Stimulated activated CD4-positive, alpha-beta T cell treated with anti-CD3 and anti-CD28 coated beads, TNF-alpha, amount 100 ng/mL, for 1 hour (primary cell): ENCODE measurements at places on chromosomes 16 and 17.

DNA sequence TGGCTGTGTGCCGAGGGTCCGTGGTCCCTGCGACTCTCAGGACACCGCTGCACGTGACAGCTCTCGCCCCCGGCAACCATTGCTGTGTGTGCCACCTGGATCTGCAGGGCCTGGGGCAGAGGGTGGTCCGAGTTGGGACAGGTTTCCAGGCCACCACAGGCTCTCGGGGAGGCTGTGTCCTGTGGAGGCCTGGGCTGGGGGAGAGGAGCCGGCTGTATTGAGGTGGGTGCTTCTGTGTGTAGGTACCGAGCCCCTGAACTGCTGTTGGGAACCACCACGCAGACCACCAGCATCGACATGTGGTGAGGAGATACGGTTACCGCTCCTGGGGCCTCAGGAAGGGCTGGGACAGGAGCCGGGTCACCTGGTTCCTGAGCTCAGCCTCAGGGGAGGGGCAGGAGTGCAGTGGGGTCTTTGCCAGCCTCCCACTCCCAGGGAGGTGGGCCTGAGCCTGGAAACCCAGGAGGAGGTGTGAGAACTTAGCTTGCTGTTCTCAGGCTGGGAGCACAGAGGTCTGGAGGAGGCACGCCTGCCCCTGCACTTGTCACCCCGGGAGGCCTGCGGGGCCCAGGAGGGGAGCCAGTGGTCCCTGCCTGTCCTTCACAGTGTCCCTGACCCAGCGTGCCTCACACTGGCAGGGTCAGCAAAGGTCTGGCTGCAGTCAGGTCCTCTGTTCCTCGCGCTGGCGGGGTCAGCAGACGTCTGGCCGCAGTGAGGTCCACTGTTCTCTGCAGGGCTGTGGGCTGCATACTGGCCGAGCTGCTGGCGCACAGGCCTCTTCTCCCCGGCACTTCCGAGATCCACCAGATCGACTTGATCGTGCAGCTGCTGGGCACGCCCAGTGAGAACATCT lies 7.3 kb downstream of the SPATA2L start:
- no peak for DNase-seq

DNA sequence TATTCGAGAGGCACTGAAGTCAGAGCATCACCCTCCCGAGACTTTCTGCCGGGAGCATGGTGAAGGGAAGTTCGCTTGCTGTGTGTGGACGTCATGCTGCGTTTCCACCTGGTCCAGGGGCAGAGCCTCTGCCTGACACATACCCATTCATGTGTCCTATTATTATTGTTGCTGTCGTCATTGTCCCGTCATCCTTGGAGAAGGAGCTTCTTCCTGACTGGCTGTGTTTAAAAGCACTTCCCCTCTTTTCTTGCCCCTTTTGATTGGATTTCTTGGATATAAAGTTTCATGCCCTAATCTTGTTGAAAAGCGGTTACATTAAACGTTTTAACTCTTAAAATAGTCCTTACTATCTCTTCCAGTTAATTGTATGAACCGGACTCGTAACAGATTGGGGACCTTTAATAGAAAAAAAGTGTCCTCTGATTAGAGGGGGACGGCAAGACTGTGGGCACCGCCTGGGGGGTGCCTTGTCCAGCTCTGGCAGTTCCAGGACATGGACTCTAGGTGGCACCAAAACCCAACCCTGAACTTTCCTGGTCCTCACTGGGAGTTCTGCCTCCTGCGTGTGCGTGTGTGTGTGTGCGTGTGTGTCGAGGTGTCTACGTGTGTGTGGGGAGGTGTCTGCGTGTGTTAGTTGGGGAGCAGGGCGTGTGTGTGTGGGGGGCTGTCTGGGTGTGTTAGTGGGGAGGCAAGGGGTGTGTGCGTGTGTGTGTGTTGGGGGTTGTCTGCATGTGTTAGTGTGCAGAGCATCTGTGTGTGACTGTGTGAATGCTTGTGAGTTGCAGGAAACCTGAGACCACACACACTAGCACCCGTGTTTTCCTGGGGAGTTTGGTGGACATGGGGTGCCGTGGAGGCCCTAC lies 133.3 kb upstream of the CIBAR2 start:
- DNase-seq, result no peak

DNA sequence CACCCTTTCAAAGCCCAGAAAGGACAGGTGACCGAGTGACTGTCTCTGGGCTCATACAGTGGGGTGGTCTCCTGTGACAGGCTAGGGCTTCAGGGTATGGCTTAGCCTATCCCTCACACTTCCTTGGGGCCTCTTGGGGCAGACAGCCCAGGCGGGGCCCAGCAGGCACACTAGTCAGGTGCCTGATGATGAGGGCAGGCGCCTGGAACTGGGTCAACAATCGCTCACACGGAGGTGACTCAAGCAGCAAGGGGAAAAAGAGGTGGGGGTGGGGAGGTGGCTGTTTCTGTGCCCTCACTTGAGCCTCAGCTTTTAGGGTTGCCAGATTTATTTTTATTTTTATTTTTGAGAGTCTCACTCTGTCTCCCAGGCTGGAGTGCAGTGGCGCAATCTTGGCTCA lies 6.4 kb upstream of the GRN start:
- no peak for DNase-seq

DNA sequence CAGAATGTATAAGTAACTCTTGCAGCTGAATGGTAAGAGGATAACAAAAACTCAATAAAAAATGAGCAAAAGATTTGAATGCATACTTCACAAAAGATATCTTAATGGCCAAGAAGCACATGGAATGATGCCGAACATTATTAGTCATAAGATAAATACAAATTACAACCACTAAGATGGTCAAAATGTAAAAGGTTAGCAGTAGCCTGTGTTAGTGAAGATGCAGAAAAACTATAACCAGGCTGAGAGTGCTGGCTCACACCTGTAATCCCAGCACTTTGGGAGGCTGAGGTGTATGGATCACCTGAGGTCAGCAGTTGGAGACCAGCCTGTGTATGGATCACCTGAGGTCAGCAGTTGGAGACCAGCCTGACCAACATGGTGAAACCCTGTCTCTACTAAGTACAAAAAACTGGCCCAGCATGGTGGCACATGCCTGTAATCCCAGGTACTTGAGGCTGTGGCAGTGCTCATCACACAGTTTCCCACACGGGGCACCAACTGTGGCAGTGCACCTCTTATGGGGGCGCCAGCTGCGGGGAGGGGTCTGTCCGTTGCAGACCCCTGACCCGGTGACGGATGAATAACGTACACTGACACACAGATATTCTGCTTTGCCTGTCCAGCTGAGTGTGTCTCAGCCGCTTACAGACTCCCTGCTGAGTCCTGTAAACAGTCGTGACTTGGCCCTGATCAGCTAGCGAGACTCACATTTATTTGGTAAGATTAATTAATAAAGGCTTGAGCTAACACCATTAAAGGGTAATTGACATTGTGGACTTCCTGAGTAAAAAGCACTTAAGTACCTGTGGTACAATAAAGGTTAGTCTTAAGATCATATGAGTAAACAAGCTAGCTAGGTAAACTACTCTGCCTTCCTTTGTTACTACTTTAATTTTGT lies 45.7 kb upstream of the FAM20A start:
- no peak for DNase-seq
